SW 1271 (cell line): ENCODE measurements at places on chromosomes 2 and 18.

DNA sequence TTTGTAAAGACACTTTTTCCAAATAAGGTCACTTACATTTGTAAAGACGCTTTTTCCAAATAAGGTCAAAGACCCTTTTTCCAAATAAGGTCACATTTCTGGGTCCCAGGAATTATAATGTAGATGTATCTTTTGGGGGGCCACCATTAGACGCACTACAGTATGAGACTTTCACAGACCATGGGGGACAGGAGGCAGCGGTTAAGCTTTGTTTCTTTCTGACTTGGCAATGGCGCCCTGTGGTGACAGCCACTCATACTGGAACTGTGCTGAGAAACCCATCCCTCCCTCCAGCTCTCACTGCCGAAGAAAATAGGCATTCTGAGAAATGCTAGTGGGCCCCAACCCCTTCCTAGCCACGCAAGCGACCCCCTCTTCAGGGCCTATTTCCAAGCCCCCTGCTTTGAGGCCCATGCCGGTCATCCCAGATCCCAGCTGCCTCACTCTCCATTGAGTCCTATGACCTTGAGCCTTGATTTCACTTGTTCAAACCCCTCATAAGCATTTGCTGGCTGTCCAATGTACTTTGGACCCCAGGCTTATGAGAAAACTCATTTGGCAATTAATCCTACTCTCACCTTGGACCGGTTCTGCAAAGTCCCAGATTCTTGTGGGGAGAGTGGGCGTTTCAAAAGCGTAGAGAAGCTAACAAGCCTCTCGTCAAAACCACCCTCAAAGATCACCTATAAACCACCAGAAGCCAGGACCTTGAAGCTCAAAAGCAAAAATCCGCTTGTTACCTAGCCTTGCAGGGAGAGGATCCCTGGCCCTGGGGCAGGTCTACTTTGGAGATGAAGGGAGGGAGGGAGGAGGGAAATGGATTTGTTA, 11.3 kb upstream of the SPATA3 start:
- DNase-seq, result no peak

DNA sequence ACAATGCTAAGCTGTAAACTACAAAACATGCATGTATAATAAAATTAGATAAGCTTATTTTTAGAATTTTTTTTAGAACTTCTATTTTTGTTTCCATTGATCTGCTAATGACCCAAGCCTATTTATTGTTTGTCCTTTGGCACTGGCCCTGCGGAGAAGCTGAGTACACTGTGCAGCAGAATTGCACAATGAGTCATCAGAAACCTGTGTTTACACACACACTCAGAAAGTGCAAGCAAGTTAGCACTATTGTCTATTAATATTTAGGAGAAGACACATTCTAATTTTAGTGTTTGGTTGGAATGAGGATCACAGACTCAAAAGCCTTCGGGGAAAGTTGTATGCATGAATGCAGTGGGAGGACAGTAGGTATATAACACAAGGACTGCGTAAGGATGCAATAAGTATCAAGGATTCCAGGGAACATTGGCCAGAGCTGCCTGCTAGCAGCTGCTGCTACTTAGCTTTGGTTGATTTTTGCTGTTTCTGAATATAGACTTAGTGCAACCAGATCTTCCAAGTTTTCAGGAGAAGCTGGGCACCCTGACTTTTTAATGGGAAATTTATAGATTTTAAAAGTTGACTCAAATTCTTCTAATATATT, 128.2 kb downstream of the KCNH7 start:
- DNase-seq, result no peak

GRCh38 chr2:211812587-211812986, 726.0 kb downstream of the ERBB4 start:
- DNase-seq, result no peak

- DNase-seq, result no peak
These were observed 8.5 kb downstream of the PDK1 start for GRCh38 chr2:172564376-172564775.

DNA sequence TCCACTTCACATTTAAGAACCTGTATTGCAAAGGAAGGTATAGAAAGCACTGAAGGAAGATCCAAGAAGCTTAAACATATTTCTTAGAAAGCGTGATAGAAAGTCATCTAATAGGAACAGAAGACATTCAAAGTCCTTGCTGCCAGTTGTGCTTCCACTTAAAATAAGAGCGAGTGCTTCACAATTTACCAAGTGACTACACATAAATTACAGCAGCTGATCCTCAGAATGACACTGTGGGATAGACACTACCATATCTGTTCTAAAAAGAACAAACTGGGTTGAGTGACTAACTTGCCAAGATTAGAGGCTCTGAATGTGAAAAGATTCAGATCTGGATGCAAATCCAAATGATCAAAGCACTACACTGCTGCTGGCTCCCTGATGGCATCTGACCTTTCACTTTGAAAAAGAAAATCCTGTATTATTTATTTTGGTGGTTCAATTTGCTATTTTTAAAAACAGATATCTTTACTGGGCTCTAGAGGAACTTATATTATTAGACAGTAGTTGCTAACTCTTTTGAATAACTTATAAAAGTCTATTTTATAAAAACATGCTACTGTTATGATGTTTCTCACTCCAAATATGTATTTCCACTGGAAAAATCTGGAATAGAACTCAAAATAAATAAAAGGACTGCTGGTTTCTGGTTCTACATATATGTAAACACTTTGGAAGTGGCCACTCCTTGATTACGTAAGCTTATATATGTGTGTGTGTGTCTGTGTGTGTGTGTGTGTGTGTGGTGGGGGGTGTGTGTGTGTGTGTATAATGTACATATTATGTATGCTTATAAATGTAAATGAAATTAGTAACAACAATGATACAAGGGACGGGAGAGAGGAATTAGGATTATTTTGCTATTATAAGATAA, 57.4 kb downstream of the KIDINS220 start:
- DNase-seq, result no peak

- DNase-seq, result no peak
These were observed 121.2 kb downstream of the SMAD7 start for GRCh38 chr18:48829443-48830149.

- DNase-seq, result no peak
These were observed 135.3 kb downstream of the ACKR3 start for GRCh38 chr2:236704887-236705286.

GRCh38 chr2:37782721-37783371, 111.4 kb upstream of the CDC42EP3 start:
- DNase-seq, result no peak

DNA sequence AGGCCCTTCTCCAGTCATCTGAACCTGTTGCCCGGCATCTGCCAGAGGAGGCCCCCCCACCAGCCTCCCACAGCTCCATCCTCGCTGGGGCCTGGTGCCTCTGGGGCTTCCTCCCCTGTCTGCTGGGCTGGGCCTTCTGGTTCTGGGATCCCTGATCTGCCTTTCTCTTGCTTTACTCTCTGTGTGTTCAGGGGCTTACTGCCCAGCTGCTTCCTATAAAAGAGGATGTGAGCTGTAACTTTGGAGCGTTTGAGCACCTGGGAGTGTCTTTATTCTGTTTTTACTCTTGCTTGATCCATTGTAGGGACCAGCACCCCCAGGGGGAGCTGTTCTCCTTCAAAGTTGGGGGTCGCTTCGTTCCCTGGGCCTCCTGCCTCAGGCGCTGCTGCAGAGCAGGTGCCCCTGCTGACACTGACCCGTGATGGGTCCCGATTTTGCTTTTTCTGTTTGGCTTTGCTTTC, 23.1 kb upstream of the FAHD2A start:
- DNase-seq, result no peak

- DNase-seq, result no peak
These were observed 136.1 kb upstream of the PID1 start for GRCh38 chr2:229407170-229407569.

DNA sequence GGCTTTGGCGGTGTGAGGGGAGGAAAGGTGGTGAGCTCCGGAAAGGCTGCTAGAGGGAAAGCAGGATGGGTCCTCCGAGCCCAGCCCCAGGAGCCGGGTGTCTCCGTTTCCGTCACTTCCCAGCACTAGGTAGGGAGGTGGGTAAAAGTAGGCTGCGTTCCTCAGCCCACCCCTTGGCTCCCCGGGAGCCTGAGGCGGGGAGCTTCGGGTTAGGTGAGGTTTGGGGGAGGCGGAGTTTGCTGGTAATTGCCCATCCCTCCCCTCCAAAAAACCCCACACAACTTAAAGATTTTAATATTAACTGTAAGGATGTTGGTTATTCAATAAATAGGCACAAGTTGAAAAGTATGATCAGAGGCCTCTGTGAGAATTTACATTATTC, 552 bp upstream of the ATF2 start:
- DNase-seq, result no peak

DNA sequence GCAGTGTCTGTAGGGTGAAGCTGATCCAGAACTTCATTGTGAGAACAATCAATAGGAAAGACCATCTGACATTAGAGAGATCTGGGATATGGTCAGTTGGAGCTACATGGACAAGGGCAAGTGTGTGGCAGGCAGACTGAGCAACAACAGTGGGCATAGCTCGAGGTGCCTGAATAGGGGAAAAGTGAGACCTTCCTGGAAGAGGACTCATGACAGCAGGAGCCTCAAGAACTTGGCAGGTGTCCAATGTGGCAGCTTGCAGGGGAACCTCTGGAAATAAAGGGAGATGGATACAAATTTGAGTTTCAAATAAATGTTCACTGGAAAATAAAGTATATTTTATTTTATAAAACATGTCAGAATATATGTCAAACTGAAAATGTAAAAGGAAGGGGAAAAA, 117.9 kb downstream of the TANC1 start:
- DNase-seq, result no peak

DNA sequence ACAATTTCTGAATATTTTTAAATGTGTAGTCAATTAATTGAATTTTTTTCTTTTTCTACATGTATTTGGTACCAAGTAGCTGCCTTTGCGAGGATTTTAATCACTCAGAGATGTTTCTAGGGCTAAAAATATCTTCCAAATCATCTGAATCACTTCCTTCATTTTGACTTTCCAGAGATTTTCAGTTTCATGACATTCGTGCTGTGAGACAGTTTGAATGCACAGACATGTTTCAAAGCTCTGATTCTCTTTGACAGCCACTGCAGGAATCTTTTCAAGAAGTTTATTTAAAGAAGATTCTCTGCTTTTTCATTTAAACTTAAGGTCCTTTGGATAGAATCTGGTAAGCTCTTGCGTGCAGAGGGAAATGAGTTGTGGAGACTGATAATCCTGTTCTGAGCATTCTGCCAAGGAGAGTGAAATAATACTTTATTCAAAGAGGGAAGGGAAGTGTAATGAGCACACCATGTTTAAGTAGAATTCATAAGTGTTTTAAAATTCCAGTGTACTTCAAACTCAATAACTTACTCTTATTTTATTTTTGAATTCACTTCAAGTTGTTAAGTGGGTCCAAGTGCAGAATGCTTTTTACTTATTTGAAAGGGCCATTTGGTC, 9.7 kb downstream of the CYBRD1 start:
- no peak for DNase-seq

DNA sequence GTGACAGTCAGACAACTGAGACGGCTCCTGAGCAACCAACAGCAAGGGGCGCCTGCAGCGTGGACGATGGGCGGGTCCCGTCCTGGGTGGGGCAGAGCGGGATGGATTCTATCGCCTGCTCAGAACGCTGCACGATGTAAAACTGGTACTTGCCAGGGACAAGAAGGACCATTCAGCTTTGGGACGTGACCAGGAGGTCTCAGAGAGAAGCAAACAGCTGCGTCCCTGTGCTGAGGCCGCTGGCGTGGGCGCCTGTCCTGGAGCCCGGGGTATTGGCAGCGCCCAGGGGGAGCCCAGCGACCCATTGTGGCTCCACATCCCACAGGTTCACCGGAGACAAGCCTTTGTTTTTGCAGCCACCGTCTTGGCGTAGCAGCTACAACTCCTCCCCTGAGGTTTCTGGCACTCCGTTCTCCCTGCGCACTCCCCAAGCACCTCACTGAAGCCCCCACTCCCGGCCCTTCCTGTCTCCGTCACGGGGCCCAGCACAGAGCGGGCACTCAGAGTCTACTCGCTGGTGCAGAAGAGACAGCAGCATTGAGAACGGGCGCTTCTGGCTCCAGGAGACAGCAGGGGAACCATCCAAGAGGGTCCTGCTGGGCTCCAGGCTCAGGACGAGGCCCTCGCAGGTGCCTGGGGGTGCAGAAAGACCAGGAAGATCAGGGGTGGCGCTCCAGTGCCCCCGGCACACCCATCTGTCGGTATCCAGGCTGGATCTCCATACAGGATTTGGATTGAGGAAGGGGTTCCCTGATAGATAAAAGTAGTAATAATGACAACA, 22.1 kb upstream of the KCNG2 start:
- no peak for DNase-seq

DNA sequence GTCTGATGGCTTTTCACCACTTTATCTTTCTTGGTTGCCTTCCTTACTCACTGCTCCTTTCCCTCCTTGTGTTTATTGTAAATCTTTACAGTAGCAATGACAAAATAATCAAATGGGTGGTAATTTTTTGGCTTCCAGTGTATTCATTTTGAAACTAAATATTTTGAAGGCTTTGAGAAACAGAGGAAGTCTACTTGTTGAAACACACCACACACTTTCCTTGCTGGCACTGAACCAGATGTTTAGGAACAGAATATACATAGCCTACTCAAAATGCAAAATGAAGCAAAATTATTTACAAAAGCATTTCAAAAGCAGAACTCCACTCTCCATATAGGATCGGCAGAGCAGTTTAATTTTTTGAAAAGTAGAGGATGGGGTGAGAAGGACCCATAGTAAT, 189.8 kb downstream of the LTBP1 start:
- DNase-seq, result no peak

GRCh38 chr2:95300450-95300849, 3.3 kb downstream of the KCNIP3 start:
- no peak for DNase-seq

GRCh38 chr2:36367895-36368353, 12.3 kb downstream of the CRIM1 start:
- DNase-seq, result no peak

- peak; percentile 48 for DNase-seq
These were observed 3.1 kb upstream of the MATN3 start for GRCh38 chr2:20015482-20016083.

DNA sequence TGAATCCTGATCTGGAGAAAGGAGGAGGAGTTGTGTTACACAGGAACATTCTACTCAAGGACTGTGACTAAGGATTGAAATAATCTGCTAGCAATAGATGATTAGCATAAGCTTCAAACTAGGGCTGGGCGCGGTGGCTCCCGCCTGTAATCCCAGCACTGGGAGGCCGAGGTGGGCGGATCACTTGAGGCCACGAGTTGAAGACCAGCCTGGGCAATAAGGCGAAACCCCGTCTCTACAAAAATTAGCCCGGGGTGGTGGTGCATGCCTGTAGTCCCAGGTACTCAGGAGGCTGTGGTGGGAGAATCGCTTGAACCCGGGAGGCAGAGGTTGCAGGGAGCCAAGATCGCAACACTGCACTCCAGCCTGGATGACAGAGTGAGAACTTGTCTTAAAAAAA, 1.5 kb downstream of the TRMT61B start:
- DNase-seq, result no peak

DNA sequence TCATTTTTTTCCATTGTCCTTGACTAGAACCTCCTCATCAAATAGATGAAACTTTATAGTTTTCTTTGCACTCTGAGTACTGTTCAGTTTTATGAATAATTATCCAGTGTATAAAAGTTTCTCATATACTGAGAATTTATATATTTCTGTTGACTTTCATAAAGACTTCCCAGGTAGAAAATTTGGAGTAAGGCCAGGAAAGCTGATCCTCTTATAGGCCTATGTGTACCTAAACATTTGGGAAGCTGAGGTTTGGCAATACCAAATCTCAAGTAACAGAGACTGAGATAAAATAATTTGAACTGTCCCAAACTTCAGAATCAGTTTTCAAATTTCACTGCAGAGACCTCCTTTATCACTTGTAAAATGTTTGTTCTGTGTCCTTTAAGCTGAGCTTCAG, 43.4 kb downstream of the CCDC102B start:
- DNase-seq, result peak; percentile 47

GRCh38 chr2:51579412-51579811, 547.5 kb upstream of the NRXN1 start:
- no peak for DNase-seq
